Fibroblast of lung (primary cell): ENCODE measurements at places on chromosomes 7 and 10. TPM values are rescaled to one million over a fixed set of nuclear protein-coding genes. Genes with fewer than 3 reads are reported as not detected.

Gene ARL4A
- 31.6 and 37.0 TPM in 2 replicates for total RNA-seq

Gene HOXA7
- 1.0 and 1.2 TPM in 2 replicates for total RNA-seq

Gene CCDC172
- not detected in 2 replicates for total RNA-seq

Gene CCM2
- 40.6 and 52.4 TPM in 2 replicates for total RNA-seq

Gene RFC2
- total RNA-seq: 9.9 and 11.8 TPM in 2 replicates

Gene FAM237B
- total RNA-seq: under 0.01 TPM in 1 of 2 replicates, not detected in the other

Gene SFMBT2
- 2.5 and 2.8 TPM in 2 replicates for total RNA-seq

Gene PVRIG
- total RNA-seq: not detected in 2 replicates

Gene CPA2
- under 0.01 TPM in 1 of 2 replicates, not detected in the other for total RNA-seq

Gene OPN1SW
- not detected in 2 replicates for total RNA-seq

Gene FAM131B
- total RNA-seq: 3.8 and 4.4 TPM in 2 replicates

Gene CALCR
- total RNA-seq: not detected in 2 replicates

Gene SLC26A3
- not detected in 2 replicates for total RNA-seq

Gene ADCY1
- 0.51 and 2.5 TPM in 2 replicates for total RNA-seq

Gene CYP3A7
- total RNA-seq: 23.9 and 37.8 TPM in 2 replicates

Gene CAV2
- 60.1 and 119 TPM in 2 replicates for total RNA-seq

Gene SPDYE6
- total RNA-seq: not detected in 2 replicates

Gene HOXA6
- total RNA-seq: 3.6 and 4.4 TPM in 2 replicates

Gene ZNF485
- total RNA-seq: 3.3 and 3.5 TPM in 2 replicates

Gene GTF2IRD1
- 10.0 and 14.7 TPM in 2 replicates for total RNA-seq

Gene AKR1C1
- total RNA-seq: 72.2 and 154 TPM in 2 replicates

Gene PODXL
- total RNA-seq: 0.17 and 0.26 TPM in 2 replicates

Gene WASHC2A
- total RNA-seq: 62.9 and 64.2 TPM in 2 replicates

Gene MBL2
- total RNA-seq: not detected in 2 replicates

Gene FAM25C
- total RNA-seq: not detected in 2 replicates

Gene SPDYE18
- total RNA-seq: 0.50 and 0.51 TPM in 2 replicates

Gene HOXA13
- not detected in 2 replicates for total RNA-seq

Gene TUBB8
- not detected in 2 replicates for total RNA-seq

Gene GBF1
- 14.4 and 24.6 TPM in 2 replicates for total RNA-seq

Gene IDI2
- not detected in 2 replicates for total RNA-seq

Gene PNLIPRP1
- not detected in 2 replicates for total RNA-seq

Gene VGF
- total RNA-seq: 0.26 and 0.66 TPM in 2 replicates

Gene MYH16
- total RNA-seq: not detected in 2 replicates

Gene PNLIP
- total RNA-seq: not detected in 2 replicates

Gene PRRT4
- total RNA-seq: under 0.01 and 0.26 TPM in 2 replicates

Gene MSMB
- total RNA-seq: not detected in 2 replicates

Gene EXOSC1
- 32.7 and 33.1 TPM in 2 replicates for total RNA-seq

Gene NOS3
- total RNA-seq: 0.50 and 0.77 TPM in 2 replicates

Gene IGF2BP3
- 1.5 and 4.3 TPM in 2 replicates for total RNA-seq

Gene UTF1
- not detected in 2 replicates for total RNA-seq

Gene SNX10
- under 0.01 and 0.26 TPM in 2 replicates for total RNA-seq

Gene KIF11
- 3.6 and 8.9 TPM in 2 replicates for total RNA-seq

Gene IFIT1B
- total RNA-seq: under 0.01 TPM in 1 of 2 replicates, not detected in the other

Gene NUTM2B
- total RNA-seq: 0.33 and 0.51 TPM in 2 replicates

Gene HYCC1
- total RNA-seq: 168 and 197 TPM in 2 replicates

Gene OR2A12
- not detected in 2 replicates for total RNA-seq

Gene GSTO2
- 2.1 and 3.1 TPM in 2 replicates for total RNA-seq

Gene CAMK2B
- 0.17 and 0.26 TPM in 2 replicates for total RNA-seq

Gene H2BK1
- not detected in 2 replicates for total RNA-seq

Gene RSBN1L
- 19.7 and 20.0 TPM in 2 replicates for total RNA-seq
